Activated T-cell treated with anti-CD3 and anti-CD28 coated beads for 1 hour (primary cell): ENCODE measurements at places on chromosomes 16 and 17.

- no peak for DNase-seq
These were observed 8.6 kb upstream of the NFATC3 start for GRCh38 chr16:68076560-68076959.

DNA sequence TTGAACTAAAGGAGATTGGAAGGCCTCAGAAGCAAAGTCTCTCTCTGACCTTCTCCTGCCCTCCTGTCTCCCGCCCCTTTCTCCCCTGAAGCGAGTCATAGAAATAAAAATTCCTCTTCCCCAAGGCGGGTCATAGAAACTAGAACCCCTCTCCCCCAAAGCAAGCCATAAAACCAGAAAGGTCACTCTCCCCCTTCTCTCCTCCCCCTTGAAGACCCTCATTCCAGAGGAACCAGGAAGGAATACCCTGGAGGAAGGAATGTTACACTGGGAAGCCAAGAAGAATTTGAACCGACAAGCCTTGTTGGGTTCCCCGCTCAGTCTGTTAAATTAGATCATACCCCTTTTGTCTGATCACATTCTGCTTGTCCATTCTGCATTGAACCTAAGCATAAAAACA lies 2.7 kb upstream of the GJC1 start:
- no peak for DNase-seq

DNA sequence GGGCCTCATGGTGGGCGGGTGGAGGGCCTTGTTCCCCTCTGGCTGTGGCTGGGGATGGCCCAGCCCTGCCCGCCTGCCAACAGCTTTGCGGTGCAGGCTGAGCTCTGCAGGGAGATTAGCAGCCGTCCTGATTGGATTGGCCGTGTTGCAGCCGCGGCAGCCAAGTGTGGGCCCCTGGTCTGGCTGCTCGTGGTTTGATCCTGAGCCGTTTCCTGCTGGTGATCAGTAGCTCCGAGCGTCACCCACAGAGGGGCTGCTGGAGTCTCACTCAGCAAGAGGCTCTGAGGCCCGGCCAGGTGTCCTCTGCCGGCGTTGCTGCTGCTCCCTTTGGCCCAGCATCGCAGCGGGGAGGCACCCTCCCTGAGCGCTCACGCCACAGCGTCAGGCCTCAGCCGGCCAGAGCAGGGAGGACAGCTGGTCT lies 32.5 kb downstream of the BAIAP2 start:
- DNase-seq = no peak

- peak; percentile 61 for DNase-seq
These were observed 2.7 kb downstream of the FHOD1 start for GRCh38 chr16:67244387-67245185.

GRCh38 chr17:30291543-30292285 lies at the start of gene BLMH:
Gene BLMH, minus strand, starts transcription at chr17:30291944. Its CDS starts 125 bp downstream, at chr17:30291819.
- DNase-seq = peak; percentile 73
